Bronchial epithelial cell (primary cell): ENCODE measurements at places on chromosomes 13 and 19. TPM values are rescaled to one million over a fixed set of nuclear protein-coding genes. Genes with fewer than 3 reads are reported as not detected.

GRCh38 chr13:42214446-42214845 is 57.5 kb upstream of the AKAP11 start:
- no peak for DNase-seq

DNA sequence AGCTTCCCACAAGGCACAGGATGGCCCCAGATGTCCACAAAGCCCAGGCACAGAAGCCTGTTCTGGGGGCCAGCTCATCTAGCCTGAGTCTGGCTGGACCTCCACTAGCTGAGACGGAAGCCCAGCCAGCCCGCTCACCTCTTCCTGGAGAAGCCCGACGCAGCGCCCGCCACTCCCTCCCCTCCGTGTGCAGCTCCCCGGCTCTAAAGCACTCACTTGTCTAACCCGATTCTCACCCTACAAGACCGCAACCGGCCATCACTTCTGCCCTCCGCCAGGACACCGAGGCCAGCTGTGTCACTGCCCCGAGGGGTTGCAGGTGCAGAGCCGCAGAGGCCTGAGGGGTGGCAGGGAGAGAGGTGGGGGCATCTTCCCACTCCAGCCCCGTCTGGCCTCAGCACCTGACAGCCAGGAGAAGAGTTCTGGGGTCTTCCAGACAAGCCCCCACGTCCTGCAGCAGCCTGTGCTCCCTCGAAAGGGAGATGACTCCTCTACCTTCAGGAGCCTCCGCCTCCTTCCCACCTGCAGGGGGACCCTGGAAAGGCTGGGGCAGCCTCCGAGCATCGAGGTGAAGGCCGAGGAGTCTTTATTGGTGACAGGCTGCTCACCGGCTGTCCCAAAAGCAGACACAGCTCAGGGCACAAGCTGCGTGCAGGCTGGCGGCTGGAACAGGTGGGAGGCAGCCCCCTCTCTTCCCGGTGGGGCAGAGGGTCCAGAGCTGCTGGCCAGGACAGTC is 5.9 kb upstream of the DIRAS1 start:
- DNase-seq: no peak

Gene ZNF491
- total RNA-seq: 0.26 and 0.64 TPM in 2 replicates

DNA sequence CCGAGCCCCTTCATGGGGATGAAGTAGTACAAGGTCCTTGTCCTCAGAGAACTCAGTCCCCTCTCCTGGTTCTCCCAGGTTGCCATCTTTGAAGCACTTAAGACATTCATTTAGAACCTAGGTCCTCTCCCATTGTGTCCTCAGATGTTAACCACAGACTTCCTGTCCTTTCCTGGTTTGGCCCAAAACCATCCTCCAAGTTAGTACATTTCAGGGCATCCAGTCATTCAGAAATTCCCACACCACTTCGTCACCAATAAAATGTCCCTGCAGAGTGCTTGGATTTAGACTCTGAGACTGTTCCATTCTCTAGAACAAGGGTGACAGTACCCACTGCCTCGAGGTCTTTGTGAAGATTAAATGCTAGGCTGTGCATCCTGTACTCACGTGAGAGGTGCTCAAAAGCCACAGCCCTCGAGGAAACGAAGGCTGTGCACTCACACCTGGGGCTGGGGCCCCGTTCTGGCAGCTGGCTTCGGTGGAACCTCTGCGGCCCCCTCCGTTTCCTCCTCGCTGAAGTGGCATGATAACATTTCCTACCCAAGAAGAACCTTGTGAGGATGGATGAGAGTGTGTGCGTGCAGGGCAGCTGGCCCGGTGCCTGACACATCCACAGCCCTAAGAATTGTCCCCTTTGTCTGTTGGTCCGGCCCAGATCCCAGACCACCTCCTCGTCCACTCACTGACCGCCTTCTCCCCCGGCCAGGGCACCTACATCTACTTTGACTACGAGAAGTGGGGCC is 4.7 kb downstream of the LENG1 start:
- DNase-seq: no peak

Gene ANO8
- total RNA-seq: 2.6 and 4.0 TPM in 2 replicates
